ENCODE measurements at places on chromosomes 1 and 21. TPM values are rescaled to one million over a fixed set of nuclear protein-coding genes. Genes with fewer than 3 reads are reported as not detected.

Gene S100A2
- 3.9 TPM for total RNA-seq

Gene PAQR6
- total RNA-seq, result 12.2 TPM

Gene MTMR11
- 5.3 TPM for total RNA-seq

Gene CADM3
- total RNA-seq, result 4.0 TPM

Gene DNAJC8
- total RNA-seq, result 144 TPM

Gene OR2L3
- total RNA-seq, result not detected

Gene TINAGL1
- total RNA-seq, result 3.0 TPM

Gene ABCA4
- 1.7 TPM for total RNA-seq

Gene USH2A
- total RNA-seq, result 3.1 TPM

- H3K27ac ChIP-seq, result no peak overlapping the region
- peak; percentile 75 for DNase-seq
- H3K36me3 ChIP-seq, result no peaks in the 10 kb centered on the region
- peaks cover 4% of the 10 kb centered on the region for H3K4me1 ChIP-seq
- H3K4me3 ChIP-seq, result no peak overlapping the region
Measured at GRCh38 chr21:33027401-33028286, 1.9 kb downstream of the OLIG2 start.

- no peak overlapping the region for H3K27ac ChIP-seq
- H3K4me1 ChIP-seq, result peaks cover 3% of the 10 kb centered on the region
- peaks cover 24% of the 10 kb centered on the region for H3K36me3 ChIP-seq
- DNase-seq, result no peak
- H3K27me3 ChIP-seq, result no peaks in the 10 kb centered on the region
Measured at GRCh38 chr1:24770881-24771280, 25.6 kb downstream of the CLIC4 start.

GRCh38 chr1:225470211-225471108, 42.6 kb upstream of the LBR start:
- no peak overlapping the region for H3K4me3 ChIP-seq
- H3K4me1 ChIP-seq, result peaks cover 2% of the 10 kb centered on the region
- H3K27me3 ChIP-seq, result no peaks in the 10 kb centered on the region

- H3K27me3 ChIP-seq, result no peaks in the 10 kb centered on the region
- no peak overlapping the region for H3K27ac ChIP-seq
- H3K4me1 ChIP-seq, result no peaks in the 10 kb centered on the region
- no peak overlapping the region for H3K4me3 ChIP-seq
- no peaks in the 10 kb centered on the region for H3K36me3 ChIP-seq
Measured at GRCh38 chr1:46816930-46817329, 18.1 kb downstream of the CYP4B1 start.

DNA sequence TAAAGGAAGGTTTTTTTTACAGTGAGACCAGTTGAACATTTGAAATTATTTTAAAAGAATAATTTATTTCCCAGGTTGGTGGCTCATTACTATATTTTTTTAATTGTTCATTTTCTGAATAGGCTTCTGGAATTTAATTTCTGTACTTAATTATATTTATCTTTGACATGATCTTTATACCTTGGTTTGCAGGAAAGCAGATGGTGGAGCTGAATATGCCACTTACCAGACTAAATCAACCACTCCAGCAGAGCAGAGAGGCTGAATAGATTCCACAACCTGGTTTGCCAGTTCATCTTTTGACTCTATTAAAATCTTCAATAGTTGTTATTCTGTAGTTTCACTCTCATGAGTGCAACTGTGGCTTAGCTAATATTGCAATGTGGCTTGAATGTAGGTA, 41.5 kb downstream of the CD46 start:
- no peak overlapping the region for H3K4me3 ChIP-seq
- H3K36me3 ChIP-seq, result peaks cover 69% of the 10 kb centered on the region

DNA sequence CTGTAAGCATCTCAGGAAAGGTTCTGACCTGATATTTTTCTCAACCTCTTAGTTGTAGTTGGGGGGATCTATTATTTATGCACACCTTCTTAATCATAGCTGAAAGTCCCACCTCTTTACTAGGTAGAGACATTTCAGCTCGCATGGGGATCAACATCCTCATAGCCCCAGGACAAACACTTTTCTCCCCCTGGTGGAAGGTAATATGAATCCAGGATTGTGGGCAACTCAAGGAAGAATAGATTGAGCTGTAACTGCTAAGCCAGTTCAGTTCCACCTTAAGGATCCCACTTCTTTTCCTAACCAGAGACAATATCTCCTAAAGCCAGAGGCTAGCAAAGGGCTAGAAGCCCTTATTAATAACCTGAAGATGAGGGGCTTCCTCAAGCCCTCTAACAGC, 25.4 kb upstream of the SMYD3 start:
- H3K36me3 ChIP-seq, result no peaks in the 10 kb centered on the region
- no peak overlapping the region for H3K4me3 ChIP-seq
- H3K27me3 ChIP-seq, result peaks cover 14% of the 10 kb centered on the region

GRCh38 chr1:203638950-203639349, 12.3 kb downstream of the ATP2B4 start:
- no peaks in the 10 kb centered on the region for H3K36me3 ChIP-seq
- DNase-seq, result no peak
- H3K4me1 ChIP-seq, result peaks cover 21% of the 10 kb centered on the region
- H3K27ac ChIP-seq, result no peak overlapping the region
- peaks cover 8% of the 10 kb centered on the region for H3K27me3 ChIP-seq

GRCh38 chr1:81551946-81552345, 248.8 kb upstream of the ADGRL2 start:
- H3K27me3 ChIP-seq, result no peaks in the 10 kb centered on the region
- peaks cover 5% of the 10 kb centered on the region for H3K4me1 ChIP-seq
- no peak overlapping the region for H3K4me3 ChIP-seq
- H3K36me3 ChIP-seq, result no peaks in the 10 kb centered on the region
- H3K27ac ChIP-seq, result no peak overlapping the region
- DNase-seq, result no peak

- peaks cover 16% of the 10 kb centered on the region for H3K4me1 ChIP-seq
- peak overlapping the region; percentile 21 for H3K27ac ChIP-seq
- no peak overlapping the region for H3K4me3 ChIP-seq
- peaks cover 48% of the 10 kb centered on the region for H3K36me3 ChIP-seq
- no peak for DNase-seq
Measured at GRCh38 chr1:232591344-232591743, 38.6 kb downstream of the SIPA1L2 start.

- no peaks in the 10 kb centered on the region for H3K36me3 ChIP-seq
- no peak overlapping the region for H3K4me3 ChIP-seq
- no peaks in the 10 kb centered on the region for H3K4me1 ChIP-seq
- no peak for DNase-seq
Measured at GRCh38 chr1:228180959-228181644, 15.5 kb downstream of the IBA57 start.
